ENCODE measurements at places on chromosomes 2 and 18. TPM values are rescaled to one million over a fixed set of nuclear protein-coding genes. Genes with fewer than 3 reads are reported as not detected.

The CDH2 gene
- total RNA-seq = 1.1 TPM

The CD207 gene
- not detected for total RNA-seq

The RFTN2 gene
- 26.7 TPM for total RNA-seq

The HES6 gene
- 9.5 TPM for total RNA-seq

The LOXL3 gene
- 26.5 TPM for total RNA-seq

The NOL4 gene
- total RNA-seq = not detected

The CELF4 gene
- total RNA-seq = not detected

The CAPN13 gene
- total RNA-seq = not detected

The TEKT4 gene
- not detected for total RNA-seq

The SCYGR4 gene
- not detected for total RNA-seq

The ST8SIA3 gene
- not detected for total RNA-seq

The HOXD13 gene
- total RNA-seq = 4.9 TPM

The CDH7 gene
- total RNA-seq = not detected

The RETREG2 gene
- 86.6 TPM for total RNA-seq

The INHBB gene
- 0.35 TPM for total RNA-seq

The PLA2R1 gene
- 25.4 TPM for total RNA-seq

The ABCB11 gene
- total RNA-seq = not detected

The TTR gene
- not detected for total RNA-seq

The SCYGR2 gene
- not detected for total RNA-seq

The STEAP3 gene
- 4.7 TPM for total RNA-seq

The GPC1 gene
- total RNA-seq = 0.88 TPM

The MYO3B gene
- not detected for total RNA-seq

The CYBRD1 gene
- total RNA-seq = 335 TPM

The MALL gene
- total RNA-seq = 19.2 TPM

The DLX2 gene
- not detected for total RNA-seq

The CEBPZOS gene
- total RNA-seq = 6.2 TPM

The HOXD4 gene
- total RNA-seq = 41.6 TPM

The TRAPPC8 gene
- 54.8 TPM for total RNA-seq

The CFAP53 gene
- total RNA-seq = not detected

The MYO5B gene
- 2.0 TPM for total RNA-seq

The ANKRD53 gene
- not detected for total RNA-seq

The ATP6V1C2 gene
- 0.61 TPM for total RNA-seq

The FBXO48 gene
- 0.55 TPM for total RNA-seq

The SERPINB13 gene
- total RNA-seq = not detected

The FSHR gene
- total RNA-seq = not detected

The ZNF397 gene
- 6.1 TPM for total RNA-seq

The SPC25 gene
- 9.5 TPM for total RNA-seq

The PHOSPHO2 gene
- 6.2 TPM for total RNA-seq

The MAP3K19 gene
- 0.40 TPM for total RNA-seq

The ALPI gene
- not detected for total RNA-seq

The PREPL gene
- total RNA-seq = 40.9 TPM

The MYO1B gene
- total RNA-seq = 42.6 TPM

The OTOS gene
- not detected for total RNA-seq

The GALR1 gene
- not detected for total RNA-seq

The IGFBP2 gene
- total RNA-seq = 398 TPM

The FASTKD2 gene
- 77.4 TPM for total RNA-seq

The CCDC150 gene
- 520 TPM for total RNA-seq

The RIT2 gene
- not detected for total RNA-seq

The ALPP gene
- total RNA-seq = not detected

The NXPH2 gene
- total RNA-seq = not detected

The APOB gene
- 0.55 TPM for total RNA-seq

The COL4A4 gene
- 2.6 TPM for total RNA-seq

The SCN2A gene
- 0.88 TPM for total RNA-seq

The REG3A gene
- total RNA-seq = not detected

The RAB6C gene
- 0.21 TPM for total RNA-seq

The SLC11A1 gene
- total RNA-seq = 0.26 TPM

The CFC1 gene
- not detected for total RNA-seq

The TSPYL6 gene
- total RNA-seq = not detected

The SKOR2 gene
- total RNA-seq = not detected

Data from uterus (tissue), 4 donors.